Dorsolateral prefrontal cortex (tissue), 122 donors: ENCODE measurements at places on chromosomes 7 and 10.

- DNase-seq = no peak
These were observed 274.9 kb upstream of the ADARB2 start for GRCh38 chr10:2012209-2012608.

DNA sequence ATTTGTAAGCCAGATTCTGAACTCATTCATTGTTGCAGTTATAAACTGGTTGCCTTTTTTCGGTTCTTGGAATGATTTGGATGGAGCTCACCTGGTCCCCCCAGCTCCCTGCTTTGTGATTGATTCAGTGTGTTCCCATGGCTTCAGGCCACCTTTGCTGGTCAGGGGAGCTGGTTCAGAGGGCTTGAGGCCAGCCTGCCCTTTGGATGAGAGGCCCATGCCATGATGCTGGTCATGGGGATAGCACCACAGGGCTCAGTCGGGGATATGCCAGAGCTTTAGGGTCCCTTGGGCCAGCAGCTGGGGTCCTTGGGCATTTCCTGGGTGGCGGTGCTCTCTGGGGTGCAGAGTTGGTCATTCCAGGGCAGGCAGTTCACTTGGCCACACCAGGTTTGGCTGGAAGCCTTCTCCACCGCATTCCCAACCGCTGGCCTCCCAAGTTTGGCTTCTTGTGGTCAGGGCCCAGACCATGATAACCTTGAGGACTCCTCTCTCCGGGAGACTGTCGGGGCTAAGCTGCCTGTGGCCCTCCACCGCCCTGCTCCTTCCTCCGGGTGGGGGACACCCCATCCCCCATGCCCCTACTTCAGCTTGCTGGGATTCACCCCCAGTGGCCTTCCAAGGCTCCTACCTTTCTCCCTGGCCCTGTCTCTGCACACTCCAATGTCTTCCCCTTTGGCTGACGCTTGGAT is 65.1 kb downstream of the MGMT start:
- DNase-seq = no peak

- no peak for DNase-seq
These were observed 40.3 kb downstream of the AGAP3 start for GRCh38 chr7:151126491-151127137.

DNA sequence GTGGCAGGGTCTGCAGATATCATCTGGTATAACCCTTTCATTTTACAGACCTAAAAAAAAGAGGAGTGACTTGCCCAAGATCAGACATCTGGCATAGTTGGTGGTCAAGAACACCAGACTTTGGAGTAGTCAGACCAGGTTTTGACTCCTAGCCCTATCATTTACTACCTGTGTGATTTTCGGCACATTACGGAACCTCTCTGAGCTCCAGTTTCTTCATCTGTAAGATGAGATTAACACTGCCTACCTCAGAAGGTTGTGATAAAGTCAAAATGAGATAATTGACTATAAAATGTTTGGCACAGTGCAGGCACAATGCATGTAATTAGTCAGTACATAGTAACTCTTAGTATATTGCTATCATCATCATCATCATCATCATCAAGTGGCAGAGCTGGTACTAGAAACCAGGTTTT is 1.2 kb downstream of the STRIP2 start:
- DNase-seq = no peak

- no peak for DNase-seq
These were observed 190.2 kb upstream of the HPS1 start for GRCh38 chr10:98636921-98637329.

DNA sequence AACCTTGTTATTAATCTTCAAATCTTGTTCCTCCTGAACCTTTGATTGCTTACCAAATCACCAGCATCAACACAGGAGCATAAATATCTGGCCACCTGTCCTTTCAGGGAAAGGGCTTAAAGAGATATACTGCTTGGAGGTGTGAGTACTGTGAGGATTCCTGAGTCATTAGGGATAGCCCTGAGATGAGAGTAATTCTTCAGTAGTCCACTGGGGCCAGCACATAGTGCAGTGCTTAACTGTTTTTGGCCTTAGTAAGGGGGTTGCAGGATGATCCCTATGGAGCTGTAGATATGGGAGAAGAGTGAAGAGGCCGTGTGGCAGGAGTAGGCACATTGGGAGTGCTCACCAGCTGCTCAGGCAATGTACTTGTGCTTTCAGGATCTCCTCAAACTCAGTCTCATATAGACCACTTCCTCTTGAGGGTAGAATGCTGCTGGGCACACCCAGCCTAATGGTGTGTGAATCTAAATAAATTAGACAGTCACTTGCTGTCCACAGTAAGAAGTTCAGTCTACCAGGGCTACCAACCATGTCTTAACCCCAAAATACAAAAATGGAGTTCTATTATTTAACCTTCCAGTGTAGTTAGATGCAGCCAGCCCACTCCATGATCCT is 26.5 kb upstream of the GPR141 start:
- DNase-seq = no peak

DNA sequence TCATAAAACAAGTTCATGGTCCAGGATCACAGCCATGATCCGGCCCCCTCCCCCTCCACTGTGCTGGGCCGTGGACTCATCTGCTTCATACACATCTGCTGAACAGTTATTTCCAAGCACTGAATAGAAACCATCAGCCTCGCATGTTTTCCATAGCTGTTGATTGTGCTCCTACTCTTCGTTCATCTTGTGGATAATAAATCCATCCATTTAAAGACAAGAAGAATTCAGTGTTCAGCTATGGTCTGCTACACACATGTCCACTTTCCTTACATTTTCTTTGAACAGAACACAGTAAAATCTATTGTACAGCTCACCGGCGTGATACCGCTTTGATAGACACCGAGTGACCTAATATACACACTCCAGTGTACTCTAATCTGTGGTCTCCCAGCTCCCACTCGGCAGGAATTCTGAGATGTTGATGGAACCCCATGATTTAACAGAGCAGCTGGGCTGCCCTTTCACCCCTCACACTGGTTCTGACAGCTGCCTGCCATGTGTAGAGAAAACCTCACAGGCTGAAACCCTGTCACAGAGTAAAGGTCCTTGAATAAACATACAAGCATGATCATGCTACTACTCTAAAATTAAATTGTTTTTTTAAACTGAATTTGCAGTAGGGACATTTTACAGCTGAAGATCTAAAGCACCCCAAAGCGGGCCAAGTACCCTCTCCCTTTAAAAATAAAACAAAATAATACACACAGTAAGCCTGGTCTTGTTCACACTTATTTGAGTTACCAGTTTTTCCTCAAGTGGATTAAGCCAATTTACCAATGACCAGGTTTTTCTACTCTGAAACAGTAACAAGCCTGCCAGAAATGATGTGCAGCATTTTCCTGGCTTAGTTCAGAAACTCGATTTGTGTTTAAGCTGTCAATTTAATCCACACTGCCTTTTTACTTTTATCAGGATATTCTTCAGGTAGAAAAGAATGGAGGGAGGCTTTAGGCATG is 95.1 kb upstream of the FZD1 start:
- no peak for DNase-seq

DNA sequence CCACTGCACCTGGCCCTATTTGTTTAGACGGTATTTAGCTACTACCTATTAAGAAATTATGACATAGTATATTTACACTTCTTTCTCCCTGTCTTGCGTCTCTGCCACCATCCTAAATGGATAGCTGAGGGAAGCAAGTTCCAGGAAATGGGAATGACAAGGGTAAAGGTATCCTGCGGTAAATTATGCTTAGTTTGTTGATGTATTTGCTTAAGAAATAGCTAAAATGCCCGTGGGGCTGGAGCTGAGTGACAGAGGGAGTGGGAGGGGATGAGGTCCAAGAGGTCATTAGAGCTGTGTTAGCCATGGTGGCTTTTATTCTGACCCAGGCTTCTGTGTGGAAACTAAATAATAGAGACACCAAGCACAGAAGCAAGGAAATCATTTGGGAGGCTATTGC is 29.0 kb upstream of the UBE2D1 start:
- DNase-seq = no peak

DNA sequence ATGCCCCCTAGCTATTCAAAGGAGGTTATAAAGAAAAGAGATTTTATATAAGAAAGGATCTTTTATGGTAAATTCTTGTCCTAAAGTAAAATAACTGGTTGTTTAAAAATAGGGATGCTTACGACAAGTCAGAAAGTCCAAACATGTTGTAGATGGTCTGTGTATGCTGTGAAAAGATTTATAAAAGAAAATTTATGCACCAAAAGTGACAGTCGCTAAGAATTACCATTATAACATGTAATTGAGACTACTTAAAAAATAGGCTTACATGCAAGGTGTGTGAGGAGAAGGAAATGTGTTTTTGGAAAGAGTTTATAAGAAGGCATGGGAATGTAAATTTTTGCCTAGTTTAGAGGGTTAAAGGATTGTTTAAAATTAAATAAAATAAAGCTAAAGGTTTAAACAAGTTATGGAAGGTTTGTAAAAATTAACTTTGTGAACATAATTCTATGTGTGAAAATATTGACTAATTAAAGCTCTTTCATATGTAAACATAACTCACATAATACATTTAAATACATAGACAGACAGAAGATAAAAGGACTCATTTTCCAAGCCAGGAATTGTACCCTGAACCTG is 118.5 kb downstream of the LYZL1 start:
- DNase-seq = no peak

DNA sequence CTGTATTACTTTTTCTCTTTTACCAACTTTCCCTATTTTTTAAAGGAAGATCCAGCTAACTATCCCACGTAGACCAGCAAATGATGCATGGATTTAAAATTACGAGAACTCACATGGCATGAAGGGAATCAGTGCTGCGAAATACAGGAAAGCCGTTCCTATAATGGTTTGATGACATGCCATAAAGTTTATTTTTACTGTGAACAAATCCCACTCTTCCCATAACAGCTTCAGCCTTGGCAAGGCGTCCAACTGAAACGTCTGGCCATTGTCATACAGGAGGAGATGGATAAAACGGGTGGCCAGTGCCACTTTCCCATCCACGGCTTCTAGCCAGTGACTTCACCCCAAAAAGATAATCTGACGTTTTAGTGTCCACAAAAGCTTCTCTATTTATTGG is 106.2 kb upstream of the DDC start:
- DNase-seq = no peak

DNA sequence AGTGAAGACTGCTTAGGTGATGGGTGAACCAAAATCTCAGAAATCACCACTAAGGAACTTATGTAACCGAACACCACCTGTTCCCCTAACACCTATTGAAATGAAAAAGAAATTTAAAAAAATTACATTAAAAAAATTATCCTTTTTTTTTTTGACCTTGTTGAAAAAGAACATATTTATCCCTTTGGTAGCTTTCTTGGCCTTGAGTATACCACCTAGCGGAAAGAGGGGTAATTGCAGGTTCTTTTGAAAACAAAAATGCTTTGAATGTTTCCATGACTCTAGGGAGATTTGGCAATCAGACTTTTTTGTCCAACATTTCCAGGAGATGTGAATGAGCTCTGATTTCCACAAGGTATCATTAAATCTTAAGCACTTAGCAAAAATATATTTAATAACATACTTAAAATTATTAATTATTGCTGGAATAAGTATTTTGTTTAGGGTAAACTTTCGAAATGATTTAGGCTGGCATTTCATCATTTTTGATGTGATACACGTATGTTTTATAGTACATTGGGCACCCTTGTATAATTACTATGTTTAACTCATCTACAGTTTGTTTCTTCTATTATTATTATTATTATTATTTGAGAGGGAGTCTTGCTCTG is 47.0 kb upstream of the ELMO1 start:
- DNase-seq = no peak

- DNase-seq = no peak
These were observed 449.6 kb downstream of the GRM8 start for GRCh38 chr7:126803060-126803665.

DNA sequence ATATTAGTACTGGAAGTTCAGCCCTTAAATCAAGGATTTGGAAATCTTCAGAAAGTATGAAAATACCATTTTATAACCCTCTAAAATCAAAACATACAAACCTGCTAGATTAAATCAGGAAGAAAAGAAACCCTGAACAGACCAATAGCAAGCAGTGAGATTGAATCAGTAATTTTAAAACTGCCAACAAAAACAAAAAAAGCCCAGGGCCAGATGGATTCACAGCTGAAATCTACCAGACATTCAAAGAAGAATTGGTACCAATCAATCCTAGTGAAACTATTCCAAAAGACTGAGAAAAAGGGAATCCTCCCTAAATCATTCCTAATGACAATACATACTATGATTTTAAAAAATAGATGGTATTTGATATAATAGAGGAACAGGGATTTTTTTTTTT is 70.1 kb downstream of the MCU start:
- no peak for DNase-seq

GRCh38 chr10:124231168-124232155 is 138.1 kb upstream of the CHST15 start:
- no peak for DNase-seq

- no peak for DNase-seq
These were observed 140.0 kb upstream of the TPK1 start for GRCh38 chr7:144975882-144976281.

DNA sequence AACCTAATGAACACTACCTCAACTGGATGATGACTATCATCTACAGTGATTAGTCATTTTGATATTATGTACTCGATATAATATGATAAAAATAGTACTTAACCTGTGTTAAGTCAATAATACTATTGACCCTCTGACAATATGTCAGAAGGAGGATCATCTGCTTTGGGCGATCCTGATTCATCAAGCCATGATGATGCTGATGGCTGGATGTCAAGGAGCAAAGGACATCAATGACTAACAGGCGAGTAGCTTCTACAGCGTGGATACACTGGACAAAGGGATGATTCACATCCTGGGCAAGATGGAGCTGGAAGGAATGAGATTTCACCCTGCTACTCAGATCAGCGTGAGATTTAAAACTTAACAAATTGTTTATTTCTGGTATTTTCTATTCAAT is 94.4 kb upstream of the SKAP2 start:
- no peak for DNase-seq

DNA sequence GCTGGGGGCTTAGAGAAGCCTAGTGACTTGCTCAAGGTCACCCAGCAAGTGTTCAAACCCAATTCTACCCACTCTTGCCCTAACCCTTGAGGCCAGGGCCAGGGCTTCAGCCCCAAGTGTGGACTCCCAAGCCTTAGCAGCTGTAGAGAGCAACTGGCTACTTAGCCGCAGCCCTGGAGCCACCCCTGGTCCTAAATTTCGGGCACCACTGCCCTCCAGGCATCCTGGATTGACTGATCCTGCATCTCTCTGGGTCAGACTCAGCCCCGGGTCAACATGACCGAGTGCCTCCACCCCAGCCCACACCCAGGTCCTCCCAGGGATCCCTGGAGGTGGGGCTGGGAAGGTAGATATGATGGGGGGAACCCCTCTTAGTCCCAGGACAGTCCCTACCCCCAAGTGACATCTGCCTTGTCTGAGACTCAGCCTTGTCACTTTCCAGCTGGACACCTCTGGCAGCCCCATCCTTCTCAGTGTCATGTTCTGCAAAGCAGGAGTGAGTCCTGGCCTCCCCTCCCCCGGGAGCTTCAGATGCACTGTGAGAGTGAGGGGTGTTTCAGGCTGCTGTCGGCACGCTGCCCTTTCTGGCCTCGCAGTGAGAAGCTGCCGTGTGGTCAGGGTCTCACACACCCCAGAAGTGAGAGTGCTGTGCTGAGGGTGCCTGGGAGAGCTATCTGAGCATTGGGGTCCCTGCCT is 89.8 kb downstream of the ZMIZ1 start:
- no peak for DNase-seq

DNA sequence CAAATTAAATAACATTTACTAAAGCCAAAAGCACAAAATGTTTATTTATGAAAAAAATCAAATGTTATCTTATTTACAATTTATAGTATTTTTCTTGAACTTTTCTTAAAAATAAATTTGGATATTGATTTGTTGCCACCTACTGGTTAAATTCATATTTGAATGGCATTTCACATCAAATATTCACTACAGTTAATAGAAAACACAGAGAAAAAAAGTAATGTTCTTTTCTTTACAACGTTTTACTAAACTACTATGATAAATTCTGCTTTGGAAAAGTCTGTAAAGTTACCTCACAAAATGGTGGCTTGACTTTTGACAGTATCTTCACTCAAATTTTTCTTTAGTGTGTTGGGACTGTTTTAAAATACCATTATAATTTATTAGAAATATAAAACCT is 52.7 kb downstream of the SRPK2 start:
- DNase-seq = no peak
